Stimulated activated naive CD4-positive, alpha-beta T cell treated with Interleukin-2 at 50 U/mL for 16 hours (primary cell): ENCODE measurements at places on chromosomes 1 and 21.

- DNase-seq, result no peak
Measured at GRCh38 chr1:82446236-82446635, 645.5 kb downstream of the ADGRL2 start.

DNA sequence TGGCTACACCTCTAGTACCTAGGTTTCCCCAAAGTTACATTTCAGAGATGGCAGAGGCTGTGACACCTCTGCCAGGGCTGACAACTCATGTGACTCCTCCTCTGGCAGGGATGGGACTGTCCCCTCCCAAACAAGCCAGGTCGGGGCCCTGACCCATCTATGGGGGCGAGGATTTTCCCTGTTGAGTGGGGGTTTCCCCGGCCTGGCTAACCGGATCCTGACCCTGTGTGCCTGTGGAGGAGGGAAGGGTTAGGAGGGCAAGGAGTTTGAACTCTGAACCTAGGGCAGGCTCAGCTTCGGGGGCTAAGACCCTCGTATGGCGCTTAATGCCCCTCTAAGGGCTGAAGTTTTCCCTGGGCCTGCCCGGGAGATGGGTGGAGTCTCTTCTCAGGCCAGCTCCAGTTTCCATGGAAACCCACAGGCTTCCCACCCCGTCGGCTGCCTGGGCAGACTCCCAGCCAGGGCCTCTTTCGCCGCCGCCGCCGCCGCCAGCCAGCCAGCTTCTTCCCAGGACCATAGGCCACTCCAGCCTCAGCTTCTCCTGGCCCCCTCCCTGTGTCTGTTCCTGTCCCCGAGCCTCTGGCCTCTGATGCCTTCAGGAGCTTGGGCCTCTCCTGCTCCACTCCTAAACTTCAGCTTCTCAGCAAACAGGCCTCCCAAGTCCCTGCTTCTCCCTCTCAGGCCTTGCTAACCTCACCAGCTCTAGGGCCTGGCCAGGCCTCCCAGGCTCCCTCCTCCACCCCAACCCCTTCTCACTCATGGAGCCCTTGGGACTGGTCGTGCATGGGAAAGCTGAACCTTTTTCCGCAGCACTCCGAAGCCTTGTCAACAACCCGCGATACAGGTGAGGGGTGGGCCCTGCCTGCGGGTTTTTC is at the start of gene BTBD19:
TSS of gene BTBD19 (plus strand) at position 461 of the 875 bp plus-strand sequence. CDS start at position 759, 298 bp downstream.
- DNase-seq, result peak; percentile 84

DNA sequence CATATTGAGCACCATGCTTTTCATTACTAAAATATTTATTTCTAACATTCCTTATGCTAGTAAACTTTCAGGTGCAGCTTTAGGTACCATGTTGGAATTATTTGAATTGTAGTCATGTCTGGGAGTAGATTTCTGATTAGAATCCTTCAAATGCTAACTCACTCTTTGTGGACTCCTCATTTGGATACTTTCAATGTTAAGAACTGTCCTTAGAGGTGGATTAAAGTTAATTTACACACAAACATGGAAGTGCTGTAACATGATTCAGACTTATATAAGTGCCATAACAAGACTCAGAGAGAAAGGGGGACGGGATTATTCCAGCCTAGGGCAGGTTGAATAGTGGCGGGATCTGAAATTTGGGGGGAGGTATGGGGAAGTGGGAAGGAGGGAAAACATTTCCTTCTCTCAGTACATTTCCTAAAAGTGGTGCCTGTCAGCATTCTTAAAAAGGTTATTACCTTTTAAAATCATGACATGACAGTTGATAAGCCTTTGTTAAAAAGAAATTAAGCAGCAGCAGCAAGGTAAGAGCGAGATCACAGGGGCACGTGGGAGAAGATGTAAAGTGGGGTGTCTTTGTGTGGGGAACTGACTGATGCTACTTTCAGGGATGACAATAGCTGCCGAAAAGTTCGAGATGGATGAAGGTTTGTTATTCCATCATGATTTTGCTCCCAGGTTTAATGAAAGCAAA is 44.4 kb downstream of the HHAT start:
- peak; percentile 10 for DNase-seq

GRCh38 chr1:203045821-203046594 is 19.7 kb downstream of the PPFIA4 start:
- no peak for DNase-seq

DNA sequence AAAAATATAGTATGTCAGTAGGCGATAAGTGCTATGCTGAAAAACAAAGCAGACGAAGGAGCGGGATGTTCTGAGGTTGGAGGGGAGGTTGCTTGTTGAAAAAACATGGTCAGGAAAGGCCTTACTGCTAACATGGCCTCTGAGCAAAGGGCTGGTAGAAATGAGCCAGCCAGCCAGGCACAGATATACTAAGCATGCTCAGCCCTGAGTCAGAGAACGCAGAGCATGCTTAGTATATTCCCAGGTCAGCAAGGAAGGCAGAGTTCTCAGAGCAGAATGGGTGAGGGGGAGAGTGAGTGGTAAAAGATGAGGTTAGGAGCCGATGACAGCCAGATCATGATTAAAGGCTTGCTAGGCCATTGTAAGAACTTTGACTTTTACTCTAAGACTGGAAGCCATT is 36.7 kb downstream of the ZBTB40 start:
- no peak for DNase-seq

GRCh38 chr21:46078322-46078977 is 19.5 kb upstream of the COL6A2 start:
- DNase-seq, result no peak

- DNase-seq, result no peak
Measured at GRCh38 chr1:111653709-111654108, 34.1 kb downstream of the RAP1A start.

DNA sequence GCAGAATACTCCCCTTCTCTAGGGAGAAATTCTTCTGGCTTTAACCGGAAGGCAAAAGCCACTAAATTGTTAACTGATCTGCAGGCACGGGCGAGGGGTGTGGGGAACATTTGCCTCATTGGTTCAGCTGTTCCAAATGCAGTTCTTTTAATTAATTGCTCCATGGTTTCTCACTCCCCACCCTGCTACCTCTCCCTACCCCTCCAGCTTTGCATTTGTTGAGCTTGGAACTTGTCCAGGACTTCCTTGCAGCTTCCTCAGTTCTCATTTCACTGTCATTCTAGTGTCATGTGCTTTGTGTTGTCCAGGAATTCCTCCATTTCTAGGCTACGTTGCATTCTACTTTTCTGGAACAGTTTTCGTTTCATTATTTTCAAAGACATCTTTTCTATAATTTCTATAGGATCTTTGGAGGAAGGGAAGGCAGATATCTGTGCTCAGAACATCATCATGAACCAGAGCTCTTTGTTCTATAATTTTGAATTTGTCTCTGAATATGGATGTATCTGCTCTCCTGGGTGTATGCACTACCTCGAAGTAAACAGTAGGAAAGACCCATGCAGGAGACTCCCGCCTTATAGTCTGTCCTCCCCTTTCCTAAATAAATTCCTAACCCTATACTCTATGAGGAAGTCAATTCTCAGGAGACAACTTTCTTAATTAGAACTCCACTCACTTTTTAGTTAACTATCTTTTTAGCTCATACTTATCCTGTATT is 132.4 kb upstream of the LMO4 start:
- DNase-seq, result no peak

DNA sequence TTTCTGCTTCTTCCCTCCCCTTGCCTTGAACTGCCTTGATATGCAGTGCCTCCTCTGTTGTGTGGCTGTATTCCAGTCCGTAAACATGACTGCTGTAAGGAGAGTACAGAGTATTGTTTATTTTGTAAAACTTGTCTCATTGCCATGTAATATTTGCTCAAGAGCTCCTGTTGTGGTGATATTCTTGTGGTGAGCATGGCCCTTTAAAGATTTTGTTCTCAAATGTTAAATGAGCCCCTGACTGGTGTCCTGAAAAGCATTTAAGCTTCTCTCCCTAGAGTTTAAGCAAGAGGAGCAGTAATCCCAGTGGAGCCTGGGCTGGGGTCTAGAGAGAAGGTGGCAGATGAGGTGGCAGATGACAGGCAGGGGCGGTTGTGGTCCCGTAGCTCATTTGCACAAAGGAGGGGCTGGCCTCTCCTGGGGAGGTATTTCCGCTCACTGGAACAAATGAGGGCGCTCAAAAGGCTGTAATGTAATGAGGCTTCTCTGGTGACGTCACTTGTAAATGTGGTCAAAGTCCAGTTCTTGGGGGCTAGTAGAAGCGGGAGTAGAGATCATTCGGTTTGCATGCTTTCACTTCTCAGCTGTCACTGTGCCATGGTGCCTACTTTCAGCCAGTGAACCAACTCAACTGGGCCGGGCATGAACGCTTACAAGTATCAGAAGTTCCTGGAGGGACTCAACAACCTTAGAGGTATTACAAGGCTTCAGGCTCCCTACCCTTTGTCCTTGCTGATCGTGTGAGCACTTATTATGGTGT is 46.0 kb upstream of the MACF1 start:
- DNase-seq, result no peak

- DNase-seq, result no peak
Measured at GRCh38 chr1:89670163-89670562, 37.2 kb downstream of the LRRC8C start.

- no peak for DNase-seq
Measured at GRCh38 chr1:2174348-2175054, 20.1 kb downstream of the FAAP20 start.

- no peak for DNase-seq
Measured at GRCh38 chr1:70222716-70223235, 1.6 kb downstream of the SRSF11 start.

DNA sequence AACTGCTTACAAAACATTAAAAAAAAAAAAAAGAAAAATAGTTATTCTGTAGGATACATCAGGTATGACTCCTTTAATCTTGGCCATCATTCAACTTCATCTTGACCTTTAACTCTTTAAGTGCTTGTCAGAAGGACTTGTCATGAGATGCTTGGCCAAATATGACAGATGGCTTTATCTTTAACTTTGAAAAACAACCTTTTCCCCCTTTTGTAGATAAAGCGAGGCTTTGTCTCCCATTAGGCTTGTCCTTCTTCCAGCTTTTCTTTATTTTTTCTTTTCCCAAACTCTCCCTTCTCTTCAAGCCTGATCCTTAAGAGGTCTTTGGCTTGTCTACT is 2.3 kb downstream of the SRSF10 start:
- DNase-seq, result no peak

DNA sequence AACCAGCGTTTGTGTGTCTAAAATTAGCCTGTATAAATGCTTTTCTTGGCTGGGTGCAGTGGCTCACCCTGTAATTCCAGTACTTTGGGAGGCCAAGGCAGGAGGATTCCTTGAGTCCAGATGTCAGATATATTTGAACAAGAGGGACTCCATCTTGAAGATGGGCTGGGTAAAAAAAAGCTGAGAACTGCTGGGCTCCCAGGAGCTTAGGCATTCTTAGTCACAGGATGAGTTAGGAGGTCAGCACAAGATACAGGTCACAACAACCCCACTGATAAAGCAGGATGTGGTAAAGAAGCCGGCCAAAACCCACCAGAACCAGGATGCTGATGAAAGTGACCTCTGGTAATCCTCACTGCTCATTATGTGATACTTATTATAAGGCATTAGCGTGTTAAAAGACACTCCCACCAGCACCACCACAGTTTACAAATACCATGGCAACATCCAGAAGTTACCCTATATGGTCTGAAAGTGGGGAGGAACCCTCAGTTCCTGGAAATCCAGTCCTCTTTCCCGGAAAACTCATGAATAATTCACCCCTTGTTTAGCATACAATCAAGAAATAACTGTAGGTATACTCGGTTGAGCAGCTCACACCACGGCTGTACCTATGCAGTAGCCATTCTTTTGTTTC is 36.2 kb upstream of the ZNF496 start:
- no peak for DNase-seq

- DNase-seq, result no peak
Measured at GRCh38 chr1:235290740-235291502, 37.1 kb downstream of the ARID4B start.

DNA sequence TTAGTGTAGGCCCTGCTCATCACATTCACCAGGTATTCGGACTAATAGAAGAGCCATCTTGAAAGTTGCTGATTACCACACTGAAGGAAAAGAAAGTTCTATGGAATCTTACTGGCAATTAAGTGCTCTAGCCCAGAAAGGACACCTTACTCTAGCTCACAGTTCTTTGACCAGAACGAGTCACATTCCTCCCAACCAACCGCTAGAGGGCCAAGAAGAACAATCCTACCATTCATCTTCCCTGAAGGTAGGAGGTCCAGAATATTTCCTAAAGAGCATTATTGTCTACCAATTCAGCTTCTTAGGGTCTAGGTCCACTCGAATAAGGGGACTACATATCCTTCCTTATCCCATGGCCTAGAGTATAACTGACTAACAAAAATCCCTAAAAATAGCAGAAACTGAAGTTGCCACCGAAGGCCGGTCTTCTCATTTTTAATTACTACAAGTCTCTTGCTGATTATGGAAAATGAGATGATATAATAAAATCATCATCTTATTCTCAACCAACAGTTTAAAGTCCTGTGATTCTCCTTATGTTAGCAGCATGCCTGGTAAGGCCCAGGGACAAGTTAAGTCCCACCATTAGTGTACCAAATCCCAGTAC is 2.7 kb upstream of the FMO1 start:
- DNase-seq, result no peak

GRCh38 chr1:61093525-61094137 is 11.3 kb downstream of the NFIA start:
- no peak for DNase-seq

GRCh38 chr1:234500269-234500668 is 21.3 kb upstream of the TARBP1 start:
- DNase-seq, result no peak

DNA sequence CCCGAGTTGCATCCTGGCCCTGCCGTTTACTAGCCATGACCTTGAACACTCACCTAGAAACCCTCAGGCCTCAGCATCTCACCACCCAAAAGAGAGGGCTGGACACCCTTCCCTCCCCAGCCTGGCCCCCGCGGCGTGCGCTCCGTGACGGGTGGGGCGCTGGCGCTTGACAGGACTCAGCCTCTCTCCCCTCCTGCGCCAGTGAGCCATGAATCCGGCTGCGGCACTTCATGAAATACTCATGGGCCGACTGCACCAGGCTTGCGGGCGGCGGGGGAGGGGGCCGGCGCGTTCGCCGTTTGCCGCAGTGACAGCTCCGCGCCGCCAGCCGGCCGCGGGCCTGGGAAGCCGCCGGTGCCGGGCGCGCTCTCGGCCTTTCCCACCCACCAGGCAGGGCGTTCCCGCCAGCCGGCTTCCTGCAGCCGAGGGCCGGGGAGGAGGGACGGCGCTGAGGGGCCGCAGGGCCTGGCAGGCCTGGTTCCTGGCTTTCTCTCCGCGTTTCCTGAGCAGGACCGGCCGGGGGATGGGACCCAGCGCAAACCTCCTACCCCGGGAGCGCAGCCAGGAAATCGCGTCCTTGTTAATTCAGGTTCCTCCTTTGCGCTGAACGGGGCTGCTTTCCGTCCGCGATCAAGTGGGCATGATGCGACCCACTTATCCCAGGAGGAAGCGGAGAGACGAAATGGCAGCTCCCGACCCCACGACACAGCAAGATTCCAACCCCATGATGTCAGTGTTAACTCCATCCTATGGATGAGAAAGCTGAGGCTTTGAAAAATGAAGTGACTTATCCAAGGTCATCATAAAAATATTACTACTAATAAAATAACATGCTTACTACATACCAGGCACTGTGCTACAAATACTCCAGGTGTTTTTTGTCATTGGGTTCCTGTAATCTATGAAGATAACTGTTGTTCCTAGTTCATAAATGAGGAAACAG is 9.1 kb upstream of the LUZP1 start:
- DNase-seq, result peak; percentile 47

DNA sequence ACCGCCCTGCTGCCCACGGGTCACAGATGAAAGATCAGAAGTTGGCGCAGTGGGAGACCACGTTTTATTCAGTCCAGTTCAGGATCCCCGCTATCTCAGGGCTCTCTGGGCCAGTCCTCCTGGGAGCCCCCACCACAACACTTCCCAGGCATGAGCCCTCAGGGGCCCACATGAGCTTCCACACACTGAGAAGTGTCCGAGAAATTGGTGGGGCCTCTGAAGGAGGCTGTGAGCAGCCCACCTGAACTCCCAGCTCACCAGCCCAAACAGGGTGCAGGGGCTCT is 12.1 kb downstream of the TRIM46 start:
- no peak for DNase-seq
